Activated CD4-positive, alpha-beta T cell treated with anti-CD3 and anti-CD28 coated beads for 24 hours (primary cell): ENCODE measurements at places on chromosomes 5 and 9.

DNA sequence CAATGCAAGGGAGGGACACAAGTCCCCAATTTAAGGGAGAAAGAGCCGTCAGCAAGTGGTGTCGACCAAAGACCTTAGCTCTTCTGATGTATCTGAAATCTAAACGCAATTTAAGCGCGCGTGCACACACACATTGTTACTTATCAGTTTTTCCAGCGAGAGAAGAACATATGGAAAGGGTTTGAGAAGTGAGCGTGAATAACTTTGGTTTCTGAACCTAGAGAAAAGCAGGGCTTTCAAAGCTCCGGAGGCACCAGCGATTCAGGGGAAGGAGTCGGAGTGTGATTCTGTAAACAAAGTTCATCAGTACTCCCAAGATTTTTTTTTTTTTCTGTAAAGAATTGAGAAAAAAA is 191.8 kb downstream of the MEF2C start:
- DNase-seq = no peak

DNA sequence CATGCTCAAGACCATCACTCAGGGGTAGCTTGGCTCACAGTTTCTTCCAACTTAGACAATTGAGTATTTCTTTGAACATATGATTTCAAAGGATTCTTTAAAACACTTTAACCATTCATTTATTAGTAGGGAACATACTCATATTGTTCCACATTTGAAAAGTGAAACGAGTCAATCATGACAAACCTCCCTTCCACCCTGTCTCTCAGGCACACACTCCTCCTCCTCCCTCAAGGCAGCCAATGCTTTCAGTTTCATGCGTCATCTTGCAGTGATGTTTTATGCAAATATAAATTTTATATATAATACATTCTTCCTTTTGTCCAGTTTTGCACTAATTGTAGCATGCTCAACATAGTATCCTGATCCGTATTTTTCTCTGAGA is 126.0 kb upstream of the BOD1 start:
- no peak for DNase-seq

DNA sequence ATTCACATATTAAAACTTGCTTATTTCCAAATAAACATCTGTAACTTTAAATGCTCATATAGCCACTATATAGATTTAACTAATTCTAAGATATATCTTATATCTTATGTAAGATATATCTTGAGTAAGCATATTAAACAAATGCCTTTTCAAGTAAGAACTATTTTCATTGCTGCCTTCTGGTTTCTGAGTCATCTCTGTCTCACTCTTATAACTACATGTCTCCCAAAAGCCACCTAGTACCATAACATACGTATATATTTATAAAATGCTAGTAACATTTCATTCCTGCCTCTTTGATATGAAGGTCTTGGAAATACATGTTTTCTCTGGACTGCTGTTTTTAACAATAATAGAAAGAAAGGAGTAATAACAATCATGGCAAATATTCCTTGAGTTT is 429.5 kb downstream of the DTWD2 start:
- no peak for DNase-seq

DNA sequence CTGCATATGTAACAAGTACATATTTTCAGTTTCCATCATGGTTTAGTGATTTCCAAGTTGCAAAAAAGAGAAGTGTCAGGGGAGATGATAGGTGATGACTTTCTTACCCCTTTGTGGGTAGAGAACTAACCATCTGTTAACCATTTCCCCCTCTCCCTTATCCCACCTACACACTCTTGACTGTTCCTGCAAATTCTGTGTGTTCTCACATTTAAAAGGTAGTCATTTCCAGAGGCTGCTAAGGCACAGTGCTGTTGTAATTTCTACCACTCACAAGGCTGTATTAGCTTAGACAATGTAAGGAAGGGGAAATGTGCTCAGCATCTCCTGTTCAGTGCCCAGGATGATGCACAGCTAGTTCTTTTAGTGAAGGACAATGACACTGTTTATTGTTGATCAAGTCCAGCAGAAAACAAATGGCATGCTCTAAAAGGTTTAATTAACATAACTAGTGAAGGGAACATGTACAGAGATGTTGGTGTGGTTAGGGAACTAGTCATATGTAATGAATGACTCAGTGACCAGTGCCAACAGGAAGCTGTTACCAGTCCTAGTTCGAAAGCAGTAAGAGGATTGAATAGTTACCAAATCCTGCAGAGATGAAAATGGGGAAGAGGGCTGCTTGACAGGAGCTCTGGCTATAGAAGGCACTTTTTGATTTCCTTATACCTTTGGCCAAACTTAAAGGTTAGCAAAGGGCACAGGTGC is 165.1 kb downstream of the PLK2 start:
- no peak for DNase-seq

DNA sequence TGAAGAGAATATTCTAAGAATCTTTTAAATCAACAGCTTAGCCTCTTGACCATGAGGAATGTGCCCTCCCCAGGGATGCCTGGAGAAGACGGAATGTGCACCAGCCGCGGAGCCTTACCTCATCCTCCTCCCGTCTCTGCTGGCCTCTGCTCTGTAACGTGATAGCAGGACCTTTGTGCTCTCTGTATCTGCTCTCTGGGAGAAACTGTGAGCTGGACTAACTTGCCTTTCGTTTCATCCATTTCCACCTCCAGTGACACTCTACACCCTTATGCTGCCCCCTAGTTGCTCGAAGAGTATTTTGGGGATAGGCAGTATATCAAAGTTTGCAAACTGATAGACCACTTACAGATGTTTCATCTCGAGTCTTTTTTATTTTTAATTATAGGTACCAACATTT is 141.4 kb downstream of the NPR3 start:
- no peak for DNase-seq

- DNase-seq = no peak
These were observed 765.3 kb upstream of the GRAMD2B start for GRCh38 chr5:125657936-125658335.

DNA sequence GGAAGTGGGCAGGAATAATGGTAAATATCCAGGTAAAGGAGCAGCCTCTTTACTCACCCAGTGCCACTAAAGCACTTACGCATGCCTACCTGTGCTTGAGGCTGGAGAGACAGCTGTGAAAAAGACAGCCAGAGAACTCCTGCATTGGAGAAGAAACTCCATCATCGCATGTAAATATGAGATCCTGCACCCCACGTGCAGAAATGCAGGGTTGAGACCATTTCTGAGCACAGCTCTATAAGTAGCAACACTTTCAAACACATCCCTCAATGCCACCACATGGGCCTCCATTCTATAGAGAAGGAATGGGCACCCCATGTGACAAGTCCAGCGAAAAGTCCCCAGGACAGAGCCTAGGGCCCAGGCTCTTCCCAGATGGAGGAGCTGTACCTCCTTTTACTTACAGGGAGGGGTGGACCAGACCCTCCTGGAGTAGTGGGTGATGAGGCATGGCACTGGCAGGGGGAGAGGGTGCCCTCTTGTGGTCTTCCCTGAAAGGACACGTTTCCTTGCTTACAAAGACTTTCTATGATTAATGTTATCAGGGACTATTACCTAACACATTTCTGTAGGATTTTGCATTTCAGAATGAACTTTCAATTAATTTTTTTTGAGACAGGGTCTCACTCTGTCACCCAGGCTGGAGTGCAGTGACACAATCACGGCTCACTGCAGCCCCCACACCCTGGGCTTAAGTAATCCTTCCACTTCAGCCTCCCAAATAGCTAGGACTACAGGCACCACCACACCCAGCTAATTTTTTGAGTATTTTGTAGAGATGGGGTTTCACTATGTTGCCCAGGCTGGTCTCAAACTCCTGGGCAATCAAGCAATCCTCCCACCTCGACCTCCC is 55.3 kb upstream of the IL17B start:
- peak; percentile 46 for DNase-seq

GRCh38 chr5:148416921-148417320 is 33.2 kb downstream of the FBXO38 start:
- no peak for DNase-seq

GRCh38 chr9:89077519-89077918 is 86.3 kb downstream of the S1PR3 start:
- no peak for DNase-seq

DNA sequence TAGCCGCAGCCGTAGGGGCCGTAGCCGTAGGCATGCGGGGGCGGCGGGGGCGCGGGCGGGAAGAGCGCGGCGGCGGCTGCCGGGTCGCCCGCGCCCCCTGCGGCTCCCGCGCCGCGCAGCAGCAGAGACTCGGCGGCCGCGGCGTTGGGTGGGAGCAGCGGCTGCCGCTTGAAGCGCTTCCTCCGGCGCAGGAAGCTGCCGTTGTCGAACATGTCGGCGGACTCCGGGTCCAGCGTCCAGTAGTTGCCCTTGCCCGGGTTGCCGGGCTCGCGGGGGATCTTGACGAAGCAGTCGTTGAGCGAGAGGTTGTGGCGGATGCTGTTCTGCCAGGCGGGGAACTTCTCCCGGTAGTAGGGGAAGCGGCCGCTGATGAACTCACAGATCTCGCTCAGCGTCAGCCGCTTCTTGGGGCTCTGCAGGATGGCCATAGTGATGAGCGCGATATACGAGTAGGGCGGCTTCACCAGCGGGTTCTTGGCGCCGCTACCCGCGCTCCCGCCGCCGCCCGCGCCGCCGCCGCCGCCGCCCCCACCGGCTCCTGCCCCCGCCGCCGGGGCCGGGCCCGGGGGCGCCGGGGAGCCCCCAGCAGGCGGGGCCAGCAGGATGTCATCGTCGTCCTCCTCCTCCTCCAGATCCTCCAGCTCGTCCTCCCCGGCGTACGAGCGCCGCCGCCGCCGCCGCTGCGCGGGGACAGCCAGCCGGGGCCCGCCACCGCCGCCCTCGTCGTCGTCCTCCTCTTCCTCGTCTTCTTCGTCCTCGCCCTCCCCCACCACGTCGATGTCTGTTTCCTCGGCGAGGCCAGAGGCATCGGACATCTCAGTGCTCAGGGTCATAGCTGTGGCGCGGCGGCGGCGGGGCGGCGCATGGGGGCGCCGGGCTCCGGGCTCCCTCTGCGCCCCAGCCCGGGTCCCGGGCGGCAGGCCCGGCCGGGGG is 781 bp downstream of the FOXD1 start:
- no peak for DNase-seq

GRCh38 chr5:17854901-17855300 is 220.6 kb downstream of the TAF11L14 start:
- DNase-seq = no peak

DNA sequence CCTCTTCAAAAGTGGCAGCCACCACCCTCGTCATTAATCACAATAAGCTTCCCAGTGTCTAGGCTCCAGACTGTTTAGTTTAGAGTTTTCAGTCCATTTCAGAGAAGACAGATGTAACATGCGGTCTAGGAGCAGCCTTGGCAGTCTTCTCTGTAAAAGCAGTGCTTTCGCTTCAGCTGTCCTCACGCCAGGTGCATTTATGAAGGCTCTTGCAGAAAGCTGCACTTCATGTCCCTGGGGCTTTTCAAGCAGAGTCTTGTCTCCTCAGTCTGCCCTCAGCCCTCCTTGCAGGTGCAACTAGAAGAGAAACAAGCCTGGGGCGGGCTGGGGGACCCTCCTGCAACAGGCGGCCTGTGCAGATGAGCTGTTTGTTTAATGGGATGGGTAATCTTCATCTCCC is 281.9 kb downstream of the DRD1 start:
- no peak for DNase-seq

DNA sequence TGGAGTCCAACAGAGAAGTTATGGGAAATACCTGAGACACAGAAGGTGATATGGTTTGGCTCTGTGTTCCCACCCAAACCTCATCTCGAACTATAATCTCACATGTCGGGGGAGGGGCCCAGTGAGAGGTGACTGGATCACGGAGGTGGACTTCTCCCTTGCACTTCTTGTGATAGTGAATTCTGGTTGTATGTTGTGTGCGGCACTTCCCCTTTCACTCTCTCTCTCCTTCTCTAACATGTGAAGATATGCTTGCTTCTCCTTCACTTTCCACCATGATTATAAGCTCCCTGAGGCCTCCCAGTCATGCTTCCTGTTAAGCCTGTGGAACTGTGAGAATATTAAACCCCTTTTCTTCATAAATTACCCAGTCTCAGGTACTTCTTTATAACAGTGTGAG is 96.1 kb downstream of the TMEM232 start:
- DNase-seq = no peak

DNA sequence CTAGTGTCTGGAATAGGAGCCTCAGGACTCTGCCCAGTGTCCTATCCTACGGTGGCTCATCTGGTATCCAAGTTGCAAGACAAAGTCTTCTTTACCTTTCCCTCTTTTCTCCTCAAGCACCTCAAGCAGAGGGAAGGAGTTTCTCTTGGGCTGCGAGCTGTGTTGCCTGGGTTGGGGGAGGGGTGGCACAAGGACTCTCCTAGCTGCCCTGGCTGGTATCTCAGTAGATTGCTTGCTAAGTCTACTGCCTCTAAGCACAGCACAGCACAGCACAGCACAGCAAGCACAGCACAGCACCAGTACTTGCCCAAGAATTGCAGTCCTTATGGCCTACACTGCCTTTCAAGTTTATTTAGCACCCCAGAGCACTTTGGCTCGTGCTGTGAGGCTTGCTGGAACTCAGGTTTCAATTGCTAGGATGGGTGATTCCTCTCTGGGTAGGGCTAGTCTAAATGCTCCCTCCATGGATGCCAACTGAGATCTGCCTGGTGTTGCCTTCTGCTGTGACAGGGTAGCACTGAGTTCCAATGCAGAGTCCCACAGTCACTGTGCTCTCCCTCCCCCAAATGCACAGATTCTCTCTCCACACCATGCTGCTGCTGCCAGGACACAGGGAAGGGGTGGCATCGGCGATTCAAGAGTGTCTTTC is 213.1 kb upstream of the POU5F2 start:
- no peak for DNase-seq

DNA sequence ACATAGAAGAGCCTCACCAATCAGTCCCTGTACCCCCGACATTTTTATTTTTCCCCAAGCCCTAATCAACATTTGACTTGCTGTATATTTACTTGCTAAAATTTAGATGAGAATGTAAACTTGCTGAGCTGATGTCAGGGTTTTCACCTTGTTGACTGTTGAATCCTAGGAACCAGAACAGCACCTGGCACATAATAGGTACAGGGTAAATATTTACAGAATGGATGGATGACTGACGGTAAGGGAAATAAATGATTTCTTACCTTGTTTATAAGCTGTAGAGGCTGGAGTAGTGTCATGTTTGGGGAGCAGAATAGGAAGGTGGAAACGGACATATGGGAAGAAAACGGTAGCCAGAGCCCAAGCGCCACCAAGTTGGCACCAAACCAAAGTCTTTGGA is 107.0 kb upstream of the NUDT12 start:
- DNase-seq = no peak

DNA sequence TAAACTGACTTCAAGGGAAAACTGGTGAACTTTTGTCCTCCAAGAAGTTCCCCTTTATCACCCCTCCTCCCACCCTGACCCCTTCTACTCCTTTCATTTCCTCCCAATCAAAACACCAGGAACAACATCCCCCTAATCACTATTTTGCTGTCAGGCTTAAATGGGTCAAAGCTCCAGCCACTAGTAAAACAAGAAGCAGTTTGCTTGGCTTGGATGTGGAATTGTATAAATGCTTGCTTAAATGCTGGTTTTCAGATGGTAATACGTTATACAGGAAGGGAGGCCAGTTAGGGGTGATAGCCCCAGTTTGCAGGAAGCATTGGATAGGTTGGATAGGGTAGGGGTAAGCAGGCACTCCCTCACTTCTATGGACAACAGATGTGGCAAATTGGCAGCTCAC is 473.6 kb downstream of the AGTPBP1 start:
- DNase-seq = no peak
